ENCODE measurements at places on chromosomes 7 and 10.

GRCh38 chr7:85749696-85750453 lies 563.0 kb upstream of the SEMA3D start:
- no peak for DNase-seq

- no peak for DNase-seq
These were observed 13.4 kb downstream of the SLC13A4 start for GRCh38 chr7:135714534-135715009.

- no peak for DNase-seq
These were observed 51.9 kb downstream of the AOC1 start for GRCh38 chr7:150904011-150904909.

GRCh38 chr10:5274795-5275194 lies 78.2 kb downstream of the AKR1C4 start:
- DNase-seq: no peak
